Myocyte (in vitro differentiated cells): ENCODE measurements at places on chromosomes 1 and 21.

GRCh38 chr1:162942916-162943559, 82.1 kb upstream of the CCDC190 start:
- DNase-seq, result peak; percentile 42

GRCh38 chr1:5348732-5349465, 643.3 kb downstream of the NPHP4 start:
- DNase-seq, result no peak

DNA sequence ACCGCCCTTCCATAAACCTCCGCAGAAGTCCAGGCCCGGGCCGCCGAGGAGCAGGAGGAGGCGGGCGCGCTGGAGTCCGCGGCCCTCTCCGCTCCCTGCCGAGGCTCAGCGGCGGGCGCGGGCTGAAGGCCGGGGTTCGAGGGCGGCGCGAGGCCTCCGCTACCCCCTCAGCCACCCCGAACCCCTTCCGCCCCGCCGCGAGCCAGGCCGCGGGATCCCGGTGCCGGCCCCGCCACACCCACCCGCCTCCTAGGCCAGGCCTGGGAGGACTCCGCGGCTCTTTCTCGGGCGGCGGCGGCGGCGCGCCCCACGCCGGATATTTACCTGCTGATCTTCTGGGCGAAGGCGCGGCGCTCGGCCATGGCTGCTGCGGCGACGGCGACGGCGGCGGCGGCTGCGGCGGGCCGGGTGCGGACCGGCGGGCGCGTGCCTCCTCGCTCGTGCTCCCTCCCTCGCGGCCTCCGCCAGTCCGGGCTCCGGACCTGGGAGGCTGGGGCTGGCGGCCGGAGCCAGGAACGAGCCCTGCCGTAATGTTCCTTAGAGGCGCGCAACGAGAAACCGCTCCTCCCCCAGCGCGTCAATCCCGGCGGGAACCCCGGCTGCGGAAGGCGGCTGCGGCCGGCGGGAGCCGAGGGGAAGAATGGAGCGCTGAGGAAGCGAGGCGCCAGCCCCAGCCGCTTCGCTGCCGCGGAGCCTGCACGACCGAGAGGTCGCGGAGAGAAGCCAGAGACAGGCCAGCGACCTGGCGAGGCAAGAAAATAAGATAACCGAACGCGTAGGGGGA, at the start of gene DOCK7:
DOCK7 (minus strand) TSS at position 484 of the 784 bp plus-strand sequence; CDS start at position 362, 122 bp downstream.
- peak; percentile 90 for DNase-seq

DNA sequence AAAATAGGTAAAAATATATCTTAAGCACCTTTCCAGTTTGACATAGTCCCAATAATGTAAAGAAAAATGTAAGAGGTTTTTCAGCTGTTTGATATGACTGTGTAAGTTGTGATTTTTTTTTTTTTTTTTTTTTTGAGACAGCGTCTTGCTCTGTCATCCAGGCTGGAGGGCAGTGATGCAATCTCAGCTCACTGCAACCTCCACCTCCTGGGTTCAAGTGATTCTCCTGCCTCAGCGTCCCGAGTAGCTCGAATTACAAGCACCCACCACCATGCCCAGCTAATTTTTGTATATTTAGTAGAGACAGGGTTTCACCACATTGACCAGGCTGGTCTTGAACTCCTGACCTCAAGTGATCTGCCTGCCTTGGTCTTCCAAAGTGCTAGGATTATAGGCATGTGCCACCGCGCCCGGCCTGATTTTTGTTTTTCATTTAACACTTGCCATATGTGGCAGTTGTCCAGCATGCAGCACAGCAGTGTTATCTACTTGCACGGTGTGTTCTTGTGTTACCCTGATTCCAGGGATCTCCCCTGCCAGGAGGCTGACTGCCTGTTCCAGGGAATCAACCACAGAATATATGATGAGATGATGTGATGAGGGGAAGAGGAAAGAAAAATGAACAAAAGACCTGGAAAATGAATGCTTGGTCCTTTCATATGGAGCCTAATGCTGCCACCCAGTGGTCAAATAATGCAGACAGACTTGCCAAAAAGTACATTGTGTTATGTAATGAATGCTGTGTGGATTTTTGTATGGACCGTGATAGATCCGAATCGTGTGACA, 79.0 kb downstream of the RAVER2 start:
- DNase-seq, result peak; percentile 76

GRCh38 chr1:168640836-168641235, 64.4 kb downstream of the XCL1 start:
- DNase-seq, result no peak

DNA sequence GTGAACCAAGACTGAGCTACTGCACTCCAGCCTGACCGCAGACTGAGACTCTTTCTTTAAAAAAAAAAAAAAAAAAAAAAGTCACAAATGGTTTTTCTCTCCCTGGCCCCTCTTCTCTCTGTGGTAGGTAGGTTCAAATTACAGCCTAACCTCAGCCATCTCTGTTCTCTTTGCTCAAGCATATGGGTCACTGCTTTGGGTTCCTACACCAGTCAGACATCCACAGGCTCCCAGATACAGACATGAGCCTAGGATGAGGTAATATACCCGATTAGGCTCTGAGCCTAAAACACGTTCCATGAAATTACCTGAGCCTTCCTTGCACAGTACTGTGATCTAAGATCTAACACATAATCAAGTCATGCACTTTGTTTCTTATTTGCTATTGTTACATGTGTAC, 90.5 kb upstream of the JAK1 start:
- peak; percentile 17 for DNase-seq

GRCh38 chr1:1435911-1436629, 580 bp downstream of the VWA1 start:
- DNase-seq, result no peak

- no peak for DNase-seq
Measured at GRCh38 chr1:10250663-10251062, 40.3 kb downstream of the KIF1B start.

- DNase-seq, result peak; percentile 40
Measured at GRCh38 chr1:223628233-223629125, 37.0 kb downstream of the CAPN8 start.

- DNase-seq, result no peak
Measured at GRCh38 chr1:97909266-97909665, 11.6 kb downstream of the DPYD start.

- DNase-seq, result peak; percentile 71
Measured at GRCh38 chr1:237864338-237865244, 26.1 kb downstream of the ZP4 start.

DNA sequence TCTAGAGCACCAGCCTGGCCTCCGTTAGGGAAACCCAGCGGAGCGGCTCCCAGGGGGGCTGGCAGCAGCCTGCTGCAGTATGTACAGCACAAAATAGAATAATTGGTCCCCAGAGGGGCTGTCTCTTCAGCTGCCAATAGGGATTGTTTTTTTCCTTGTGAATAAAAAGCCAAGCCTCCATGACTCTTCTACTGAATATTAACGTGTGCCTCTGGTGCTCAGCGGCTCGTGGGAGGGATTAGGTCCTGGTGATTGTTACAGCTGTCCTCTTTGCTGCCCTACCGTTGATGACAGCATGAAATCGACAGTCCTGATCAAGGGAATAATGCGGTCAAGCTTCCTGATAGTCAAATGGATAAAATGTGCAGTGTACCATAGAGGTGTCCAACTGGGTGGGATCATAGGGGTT, 190.7 kb upstream of the RUNX1 start:
- DNase-seq, result peak; percentile 93

GRCh38 chr1:22325531-22326371, 125.9 kb upstream of the ZBTB40 start:
- no peak for DNase-seq

- peak; percentile 18 for DNase-seq
Measured at GRCh38 chr1:116006486-116006964, 30.2 kb downstream of the SLC22A15 start.

- DNase-seq, result no peak
Measured at GRCh38 chr1:200380589-200381021, 29.2 kb downstream of the ZNF281 start.

GRCh38 chr21:22342889-22343288, 1344.7 kb downstream of the NCAM2 start:
- DNase-seq, result no peak

DNA sequence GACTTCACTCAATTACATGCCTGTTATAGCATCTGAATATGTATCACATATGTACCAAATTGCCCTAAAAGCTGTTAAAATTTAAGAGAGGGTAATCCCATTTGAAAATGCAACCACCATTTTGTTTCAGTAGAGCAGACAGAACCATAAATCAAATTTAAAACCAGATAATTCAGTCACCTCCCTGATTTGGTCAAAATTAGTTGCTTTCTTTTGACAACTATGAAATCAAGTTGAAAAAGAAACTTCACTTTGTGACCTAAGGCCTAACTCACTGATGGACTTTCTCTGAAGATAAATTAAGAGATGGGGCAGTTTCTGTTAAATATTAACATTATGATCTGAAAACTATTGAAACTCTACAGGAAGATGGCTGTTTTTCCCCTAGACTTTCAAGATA, 6.7 kb downstream of the GORAB start:
- DNase-seq, result no peak

DNA sequence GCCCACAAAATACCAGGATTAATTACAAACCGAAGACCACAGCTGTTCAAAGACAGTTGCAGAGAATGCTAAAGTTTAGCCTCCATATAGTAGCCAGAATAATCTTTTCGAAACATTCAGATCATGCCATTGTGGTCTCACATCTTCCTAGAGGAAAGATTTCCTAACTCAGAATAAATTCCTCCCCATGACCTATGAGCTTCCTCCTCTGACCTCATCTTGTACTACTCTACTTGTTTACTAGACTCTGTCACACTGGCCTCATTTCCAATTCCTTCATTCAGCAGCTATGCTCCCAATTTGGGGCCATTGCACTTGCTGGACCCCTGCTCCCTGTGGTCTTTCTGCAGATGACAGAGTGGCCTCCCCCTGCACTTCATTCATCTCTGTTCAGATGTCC, 71.8 kb upstream of the LRRC53 start:
- DNase-seq, result peak; percentile 4

GRCh38 chr1:52139817-52140540, 1.9 kb upstream of the ZFYVE9 start:
- DNase-seq, result peak; percentile 64

GRCh38 chr1:8096105-8097011, 70.2 kb upstream of the ERRFI1 start:
- DNase-seq, result peak; percentile 61

- no peak for DNase-seq
Measured at GRCh38 chr1:113868387-113869083, 3.0 kb downstream of the PTPN22 start.

DNA sequence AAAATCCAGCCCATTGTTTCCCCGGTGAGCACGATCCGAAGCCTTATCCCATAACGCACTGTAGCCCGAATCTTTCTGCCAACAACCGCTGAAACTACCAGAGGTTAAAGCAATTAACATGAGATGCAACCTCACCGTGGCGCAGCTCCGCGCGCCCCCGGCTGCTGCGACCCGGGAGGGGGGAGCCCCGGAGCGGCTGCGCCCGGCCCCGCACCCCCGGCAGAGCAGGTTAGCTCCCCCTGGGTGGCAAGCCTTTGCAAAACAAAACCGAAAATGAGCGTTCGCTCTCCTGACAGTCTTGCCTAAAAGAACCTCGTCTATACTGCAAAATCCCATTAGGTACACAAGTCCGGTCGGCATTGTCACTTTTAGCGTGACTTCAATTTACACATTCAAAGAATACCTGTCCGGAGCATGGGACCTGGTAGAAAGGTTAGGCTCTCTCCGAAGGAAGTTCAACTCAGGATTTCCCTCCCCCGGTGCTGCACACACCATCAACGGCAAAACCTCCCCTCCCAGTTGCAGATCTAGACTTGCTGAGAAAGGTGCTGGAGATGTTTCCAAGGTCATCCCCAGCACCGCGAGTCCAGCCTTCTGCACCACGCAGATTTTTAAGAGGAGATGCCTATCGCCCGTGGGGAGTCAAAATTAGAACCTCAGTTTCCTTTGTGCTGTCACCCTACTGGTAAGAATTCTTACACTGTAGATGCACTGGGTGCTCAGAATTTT, 107.5 kb downstream of the ZNF281 start:
- peak; percentile 5 for DNase-seq

DNA sequence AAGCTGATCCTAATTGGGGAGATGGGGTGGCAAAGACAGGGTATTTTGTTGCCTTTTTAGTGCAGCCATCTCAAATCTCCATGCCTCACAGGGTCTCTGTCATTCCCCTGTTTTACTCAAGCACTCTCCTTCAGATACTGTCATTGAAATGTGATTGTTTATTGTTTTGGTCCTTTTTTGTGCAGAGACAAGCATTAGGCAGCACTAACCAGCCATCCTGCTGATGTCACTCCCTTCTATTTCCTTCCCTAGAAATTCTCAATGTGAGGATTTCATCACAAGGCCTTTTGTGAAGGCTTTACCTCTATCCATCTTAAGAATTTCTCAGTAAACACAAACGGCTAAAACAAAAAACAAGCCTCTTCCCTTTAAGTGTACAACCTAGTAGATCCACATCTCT, 34.7 kb downstream of the OR10J5 start:
- DNase-seq, result no peak

- DNase-seq, result peak; percentile 87
Measured at GRCh38 chr1:46223472-46223943, 20.4 kb downstream of the LURAP1 start.

DNA sequence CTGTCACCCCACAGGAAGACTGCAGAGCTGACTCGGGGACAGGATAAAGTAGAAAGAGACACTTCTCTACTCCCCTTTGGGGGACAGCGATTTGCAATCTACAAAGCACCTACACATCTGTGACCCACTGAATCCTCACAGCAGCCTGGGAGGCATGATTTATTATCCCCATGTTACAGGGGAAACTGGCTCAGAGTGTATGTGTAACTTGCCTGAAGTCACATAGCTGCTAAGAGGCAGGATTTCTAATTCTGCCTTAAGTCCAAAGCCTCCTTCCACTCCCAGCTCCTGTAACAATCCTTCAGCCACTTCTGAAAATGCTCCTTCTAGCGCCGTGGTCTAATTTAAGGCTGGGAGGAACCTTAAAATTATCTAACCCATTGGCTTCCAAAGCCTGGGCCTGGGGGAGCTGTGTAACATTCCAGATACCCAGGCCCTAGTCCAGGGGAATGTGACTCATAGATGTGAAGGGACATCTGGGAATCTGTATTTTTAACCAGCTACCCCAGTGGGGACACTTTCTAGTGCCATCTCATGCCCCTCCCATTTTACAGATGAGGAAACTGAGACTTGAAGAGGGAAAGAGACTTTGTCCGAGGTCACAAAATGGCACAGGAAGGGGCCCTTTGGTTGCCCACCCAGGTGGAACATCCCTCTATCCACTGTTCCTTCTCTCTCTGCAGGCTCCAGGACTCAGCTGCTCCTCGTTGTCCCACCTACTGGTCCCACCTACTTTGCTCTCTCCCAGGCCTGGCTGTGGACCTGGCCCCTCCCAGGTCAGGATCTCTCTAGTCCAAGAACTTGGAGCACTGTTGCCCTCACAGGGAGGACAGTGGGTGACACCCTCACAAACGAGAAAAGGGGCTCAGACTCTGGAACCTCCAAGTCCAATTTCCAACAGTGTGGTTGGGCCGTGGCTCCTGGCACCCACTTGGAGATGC, 48.9 kb downstream of the AHDC1 start:
- peak; percentile 71 for DNase-seq

- DNase-seq, result no peak
Measured at GRCh38 chr1:237303929-237304328, 261.9 kb downstream of the RYR2 start.

- DNase-seq, result peak; percentile 2
Measured at GRCh38 chr1:242629396-242629795, 104.9 kb upstream of the PLD5 start.
